SJCRH30 (cell line): ENCODE measurements at places on chromosomes 12 and 14.

DNA sequence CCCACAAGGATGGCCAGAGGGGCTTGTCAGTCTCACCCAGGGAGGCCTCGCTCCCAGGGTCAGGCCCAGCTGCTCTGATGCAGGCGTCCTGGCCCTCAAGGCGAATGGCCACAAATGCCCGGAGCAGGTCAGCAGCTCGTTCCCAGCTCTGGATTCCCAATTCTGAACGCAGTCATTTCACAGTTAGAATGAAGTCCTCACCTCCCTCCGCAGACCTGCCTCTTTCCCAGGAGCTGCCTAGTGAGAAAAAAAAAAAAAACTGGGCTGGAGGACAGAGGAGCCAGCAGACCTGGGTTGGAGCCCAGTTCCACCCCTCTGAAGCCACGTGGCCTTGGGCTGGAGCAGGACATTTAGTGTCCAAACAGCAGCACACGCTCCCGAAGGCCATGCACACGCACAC lies 62.2 kb upstream of the DIO3 start:
- DNase-seq: no peak

DNA sequence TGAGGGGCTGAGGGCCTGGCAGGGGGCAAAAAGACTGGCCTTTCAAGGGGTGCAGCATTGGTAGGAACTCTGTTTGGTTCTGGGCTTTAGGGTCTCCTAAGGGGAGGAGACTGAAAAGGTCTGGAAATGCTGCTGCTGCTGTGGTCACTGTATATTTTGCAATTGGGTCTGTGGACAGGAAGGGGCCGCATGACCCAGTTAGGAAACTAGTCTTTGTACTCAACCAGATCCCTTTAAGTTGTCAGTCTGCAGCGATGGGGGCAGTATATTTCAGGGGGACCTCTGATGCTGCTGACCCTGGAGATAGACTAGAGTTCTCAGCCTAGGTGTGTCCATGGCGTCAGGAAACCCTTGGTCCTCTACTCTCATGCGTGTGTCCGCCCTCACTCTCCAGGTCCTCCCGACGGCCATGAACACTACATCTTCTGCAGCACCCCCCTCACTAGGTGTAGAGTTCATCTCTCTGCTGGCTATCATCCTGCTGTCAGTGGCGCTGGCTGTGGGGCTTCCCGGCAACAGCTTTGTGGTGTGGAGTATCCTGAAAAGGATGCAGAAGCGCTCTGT lies 4.0 kb downstream of the LTB4R start:
- DNase-seq: no peak

- no peak for DNase-seq
Measured at GRCh38 chr14:98666545-98666944, 605.5 kb downstream of the BCL11B start.

GRCh38 chr12:19576506-19577280 lies 137.4 kb downstream of the AEBP2 start:
- DNase-seq: no peak
